ENCODE measurements at places on chromosomes 13 and 19. TPM values are rescaled to one million over a fixed set of nuclear protein-coding genes. Genes with fewer than 3 reads are reported as not detected.

DNA sequence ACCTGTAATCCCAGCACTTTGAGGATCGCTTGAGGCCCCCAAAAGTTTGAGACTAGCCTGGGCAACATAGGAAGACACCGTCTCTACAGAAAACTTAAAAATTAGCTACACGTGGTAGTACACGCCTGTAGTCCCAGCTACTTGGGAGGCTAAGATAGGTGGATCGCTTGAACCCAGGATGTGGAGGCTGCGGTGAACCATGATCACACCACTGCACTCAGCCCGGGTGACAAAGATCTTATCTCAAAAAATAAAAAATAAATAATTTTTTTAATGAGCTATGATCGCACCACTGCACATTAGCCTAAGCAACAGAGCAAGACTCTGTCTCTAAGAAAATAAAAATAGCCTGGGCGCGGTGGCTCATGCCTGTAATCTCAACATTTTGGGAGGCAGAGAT is 6.6 kb downstream of the RCBTB2 start:
- no peak for DNase-seq

DNA sequence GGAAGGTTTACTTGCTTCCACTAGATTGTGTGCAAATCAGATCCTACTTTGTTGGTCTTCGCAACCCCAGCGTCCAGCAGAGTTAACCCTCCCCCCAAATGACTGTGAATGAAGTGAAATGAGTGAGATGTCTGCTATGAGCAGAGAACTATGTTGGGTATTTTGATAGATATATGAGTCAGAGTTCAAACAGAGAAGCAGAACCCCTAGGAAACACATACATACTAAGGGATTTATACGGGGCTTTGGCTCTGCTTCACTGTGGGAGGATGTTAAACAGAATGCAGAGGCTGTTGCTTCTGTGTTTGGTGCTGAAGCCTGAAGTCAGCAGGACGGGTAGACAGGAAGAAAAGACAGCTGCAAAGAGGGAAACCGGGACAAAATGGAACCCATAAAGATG is 197.0 kb downstream of the MZT1 start:
- DNase-seq, result no peak

GRCh38 chr13:41502673-41503072 is 45.3 kb downstream of the RGCC start:
- DNase-seq, result no peak

GRCh38 chr13:44934724-44935123 is 54.5 kb downstream of the NUFIP1 start:
- DNase-seq, result no peak

DNA sequence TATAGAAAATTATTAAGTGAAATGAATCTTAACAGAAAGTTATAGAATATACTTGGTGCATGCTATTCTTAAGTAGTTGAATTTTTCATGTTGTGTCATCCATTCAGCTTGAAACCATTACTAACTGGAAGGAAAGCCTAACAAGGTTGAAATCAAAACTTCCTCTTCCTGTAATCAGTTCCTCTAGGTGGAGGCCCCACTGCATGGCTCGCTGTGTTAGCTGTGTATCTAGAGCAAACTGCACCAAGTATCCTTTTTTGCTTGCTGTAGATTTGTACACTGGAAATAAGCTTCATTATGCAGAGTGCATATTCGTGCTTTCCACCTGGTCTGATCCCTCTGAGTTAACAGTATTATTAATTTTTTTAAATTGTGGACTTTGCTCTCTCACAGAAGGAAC is 1146.1 kb downstream of the EFNB2 start:
- no peak for DNase-seq

DNA sequence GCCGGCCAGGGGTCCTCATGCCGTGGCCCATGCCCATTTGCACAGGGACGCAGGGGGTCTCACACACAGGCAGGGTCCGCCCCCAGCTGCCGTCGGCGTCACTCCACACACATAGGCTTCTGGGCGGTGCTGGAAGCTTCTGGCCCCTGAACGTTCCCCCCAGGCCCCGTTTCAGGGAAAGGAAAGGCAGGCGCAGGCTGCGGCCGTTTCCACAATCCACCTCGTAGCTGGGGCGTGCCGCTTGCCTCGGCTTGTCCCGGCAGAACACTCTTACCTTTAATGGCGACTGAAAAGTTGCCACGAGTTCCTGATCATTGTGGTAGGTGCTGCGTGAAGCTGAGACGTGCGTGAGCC is 53.4 kb downstream of the MCF2L start:
- no peak for DNase-seq

Gene CBLC
- not detected for total RNA-seq
